Caki2 (cell line): ENCODE measurements at places on chromosomes 4 and X.

GRCh38 chr4:122577808-122578781 lies 42.8 kb downstream of the IL21 start:
- peak; percentile 14 for DNase-seq

GRCh38 chrX:41870719-41871151 lies 52.6 kb downstream of the CASK start:
- DNase-seq, result no peak

DNA sequence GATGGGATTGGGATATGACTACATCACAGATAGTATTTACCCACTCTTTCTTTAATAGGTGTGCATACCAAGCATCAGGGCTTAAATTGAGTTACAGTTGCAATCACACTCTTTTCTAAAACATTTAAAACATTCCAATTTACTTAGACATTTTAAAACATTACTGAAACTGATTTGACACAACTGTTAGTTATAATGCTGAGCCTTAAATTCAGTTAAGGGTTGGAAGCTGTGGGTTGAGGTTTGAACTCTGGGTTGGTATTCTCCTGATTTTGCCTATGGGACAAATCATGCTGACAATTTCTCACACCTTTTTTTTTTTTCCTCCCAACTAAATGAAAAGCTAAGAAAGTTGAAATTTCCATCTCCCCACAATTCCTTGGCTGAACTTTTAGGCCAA lies 16.3 kb downstream of the SLIT2 start:
- DNase-seq, result no peak

DNA sequence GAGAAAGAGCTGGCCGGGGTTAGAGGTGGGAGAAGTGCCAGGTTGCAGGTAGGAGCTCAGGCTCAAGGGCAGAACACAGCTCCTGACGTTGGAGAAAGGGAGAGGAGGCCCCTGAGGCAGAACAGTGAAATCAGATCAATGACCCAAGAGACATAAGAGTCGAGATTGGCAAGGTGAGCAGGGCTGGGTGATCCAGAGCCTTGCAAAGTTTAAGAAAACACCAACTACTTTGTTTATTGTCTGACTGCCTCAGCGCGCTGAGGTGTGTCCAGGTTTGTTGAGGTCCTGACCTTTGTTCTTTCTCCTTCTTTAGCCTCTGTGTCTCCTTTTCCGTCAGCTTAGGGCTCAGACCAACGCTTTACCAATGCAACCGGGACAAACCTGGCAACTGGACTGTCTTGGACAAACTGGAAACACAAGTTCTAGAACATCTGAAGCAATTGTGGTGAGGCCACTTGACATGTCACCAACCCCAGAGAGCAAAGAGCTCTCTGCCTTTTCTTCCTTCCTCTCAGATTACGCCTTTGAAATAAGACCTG lies 28.3 kb downstream of the CHRNA9 start:
- DNase-seq, result peak; percentile 65

DNA sequence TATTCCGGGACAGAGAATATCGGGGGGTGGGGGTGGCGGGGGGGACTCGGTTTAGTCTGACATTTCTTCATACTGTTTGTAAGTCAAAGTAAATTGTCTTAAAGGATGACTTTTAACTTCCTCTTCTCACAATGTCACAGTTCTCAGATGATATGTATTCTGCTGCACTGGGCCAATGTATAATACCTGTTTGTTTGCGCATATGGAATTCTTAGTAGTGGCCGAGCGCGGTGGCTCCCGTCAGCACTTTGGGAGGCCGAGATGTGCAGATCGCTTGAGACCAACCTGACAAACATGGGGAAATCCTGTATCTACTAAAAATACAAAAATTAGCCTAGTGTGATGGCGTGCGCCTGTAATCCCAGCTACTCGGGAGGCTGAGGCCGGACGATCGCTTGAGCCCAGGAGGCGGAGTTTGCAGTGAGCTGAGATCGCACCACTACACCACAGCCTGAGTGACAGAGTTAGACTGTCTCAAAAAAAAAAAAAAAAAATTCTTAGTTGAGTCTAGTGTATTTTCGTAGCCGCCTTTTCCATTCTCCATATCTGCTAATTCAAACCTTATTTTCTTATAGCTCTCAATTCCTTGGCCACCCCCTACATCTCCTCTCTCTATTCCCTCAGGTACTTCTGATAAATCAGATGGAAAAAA lies 851 bp downstream of the POLR2B start:
- DNase-seq, result no peak

DNA sequence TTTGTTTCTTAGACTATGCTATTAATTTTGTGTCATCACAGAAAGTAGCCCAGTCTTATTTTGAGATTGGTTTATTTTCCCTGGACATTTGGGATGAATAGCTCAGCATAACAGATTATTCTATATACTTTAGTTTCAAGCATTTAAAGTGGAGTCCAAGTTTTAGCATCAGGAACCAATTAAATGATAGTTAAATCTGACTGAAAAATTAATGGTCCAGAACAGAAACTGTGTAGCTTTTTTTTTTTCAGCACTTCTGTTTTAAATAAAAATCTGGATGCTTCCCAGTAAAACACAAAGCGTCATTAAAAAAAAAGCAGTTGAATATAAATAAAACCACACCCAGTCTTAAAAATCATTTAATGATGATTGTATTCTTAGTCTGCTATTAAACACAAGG lies 59.4 kb upstream of the PITX2 start:
- DNase-seq, result no peak

DNA sequence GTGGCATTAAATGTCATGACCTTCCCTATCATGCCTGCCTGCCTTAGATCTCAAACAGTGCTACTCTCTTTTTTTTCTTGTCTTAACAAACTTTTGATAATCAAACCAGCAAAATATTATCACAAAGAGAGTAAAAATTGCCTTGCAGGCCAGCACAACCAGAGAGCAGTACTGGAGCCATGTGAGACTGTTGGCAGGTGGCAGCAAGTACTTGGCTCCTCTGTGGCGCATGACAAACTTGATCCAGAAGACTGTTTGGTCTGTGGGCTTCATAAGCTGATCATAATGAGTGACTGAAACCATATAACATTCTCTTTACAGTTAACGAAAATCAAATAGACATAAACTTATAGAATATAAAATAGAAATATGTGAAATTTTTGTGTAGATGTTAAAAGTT lies 33.3 kb upstream of the UGT2A3 start:
- DNase-seq, result no peak

DNA sequence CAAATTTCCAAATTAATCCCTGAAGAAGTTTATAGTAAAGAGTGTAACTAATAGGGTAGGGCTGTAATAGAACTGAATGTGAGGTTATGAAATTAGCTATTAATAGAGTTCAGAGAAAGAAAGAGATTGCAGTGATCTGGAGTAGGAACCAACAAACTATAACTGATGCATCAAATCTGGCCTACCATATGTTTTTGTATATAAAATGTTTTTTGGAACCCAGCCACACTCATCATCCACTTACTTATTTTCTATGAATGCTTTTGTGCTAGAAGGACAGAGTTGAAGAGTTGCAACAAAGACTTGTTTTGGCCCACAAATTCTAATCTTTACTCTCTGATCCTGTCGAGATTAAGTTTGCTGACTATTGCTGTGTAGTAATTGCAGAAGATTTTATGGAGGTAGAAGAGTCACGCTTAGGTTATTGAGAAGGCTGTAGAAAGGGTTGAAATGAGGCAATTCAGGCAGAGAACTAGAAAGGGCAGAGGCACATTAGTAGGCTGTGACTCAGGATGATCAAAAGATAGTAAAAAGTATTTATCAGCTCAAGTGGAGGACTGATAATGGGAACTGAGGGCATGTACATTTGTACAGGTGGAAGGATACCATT lies 298.7 kb upstream of the EMCN start:
- no peak for DNase-seq

DNA sequence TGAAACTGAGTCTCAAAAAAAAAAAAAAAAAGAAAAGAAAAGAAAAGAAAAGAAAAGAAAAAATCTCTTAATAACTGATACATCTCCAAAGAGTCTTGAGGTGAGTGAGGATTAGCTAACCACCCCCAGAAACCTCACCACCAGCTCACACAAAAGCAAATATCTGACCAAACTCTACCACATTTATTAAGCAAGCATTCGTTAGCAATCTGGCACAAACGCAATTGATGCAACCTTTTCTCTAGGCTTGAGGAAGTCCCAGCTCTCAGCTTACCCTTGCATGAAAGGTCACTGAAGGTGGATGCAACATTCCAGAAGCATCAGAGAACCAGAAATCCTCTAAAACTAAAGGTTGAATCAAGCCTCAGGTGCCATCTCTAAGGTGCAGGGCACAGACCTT lies 231.9 kb upstream of the BCOR start:
- DNase-seq, result no peak

- no peak for DNase-seq
Measured at GRCh38 chr4:82500435-82501153, 61.2 kb downstream of the TMEM150C start.

DNA sequence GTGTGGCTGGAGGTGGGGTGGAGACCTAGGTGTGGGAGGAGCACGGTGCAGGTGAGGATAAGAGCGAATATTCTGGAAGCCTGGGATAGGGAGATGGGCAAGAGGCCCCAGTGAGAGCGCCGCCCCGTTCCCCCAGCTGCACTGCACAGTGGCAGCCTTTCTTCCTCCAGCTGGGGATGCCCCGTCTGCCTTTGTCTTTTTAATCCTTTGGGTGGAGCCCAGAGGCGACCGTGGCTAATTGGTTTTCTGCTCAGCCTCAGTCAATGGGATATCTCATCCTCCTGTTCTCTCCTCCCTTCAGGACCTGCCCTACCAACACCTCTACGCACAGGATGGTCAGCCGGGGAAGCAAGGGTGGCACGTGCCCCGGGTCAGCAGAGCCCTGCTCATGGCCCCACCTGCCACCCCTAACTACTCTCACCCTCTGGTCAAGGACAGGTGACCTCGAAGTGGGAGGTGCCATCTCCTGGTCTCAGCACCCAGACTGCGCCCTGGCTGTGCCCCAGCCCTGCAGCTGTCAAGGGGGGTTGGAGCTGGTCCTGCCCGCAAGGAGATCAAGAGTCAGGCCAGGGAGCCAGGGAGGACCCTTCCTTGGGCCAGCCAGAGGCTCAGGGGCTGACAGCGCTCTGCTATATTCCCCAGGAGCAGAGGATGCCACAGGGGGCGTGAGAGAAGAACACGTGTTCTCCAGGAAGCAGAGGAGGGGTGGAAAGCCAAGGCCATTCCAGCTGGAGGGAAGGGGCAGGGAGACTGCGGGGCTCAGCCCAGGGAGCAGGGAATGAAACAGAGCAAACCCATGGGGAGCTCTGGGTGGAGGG lies 64.0 kb downstream of the ADRA2C start:
- DNase-seq, result no peak

DNA sequence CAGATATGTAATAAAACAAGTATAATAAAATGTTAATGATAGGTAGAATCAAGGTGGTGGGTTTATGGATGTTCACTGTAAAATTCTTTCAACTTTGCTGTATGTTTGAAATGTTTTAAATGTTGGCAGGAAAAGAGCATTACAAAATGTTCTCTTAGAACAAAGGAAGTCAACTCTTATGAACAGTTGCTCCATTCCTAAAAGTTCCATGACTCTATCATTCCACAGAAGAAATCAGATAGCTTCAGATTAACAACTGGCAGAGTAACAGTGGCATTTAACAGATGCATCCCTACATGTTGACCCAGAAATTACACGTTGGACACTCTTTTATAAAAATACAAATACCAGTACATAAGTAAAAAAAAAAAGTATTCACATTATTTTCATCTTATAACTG lies 2023.7 kb downstream of the ARAP2 start:
- DNase-seq, result no peak

DNA sequence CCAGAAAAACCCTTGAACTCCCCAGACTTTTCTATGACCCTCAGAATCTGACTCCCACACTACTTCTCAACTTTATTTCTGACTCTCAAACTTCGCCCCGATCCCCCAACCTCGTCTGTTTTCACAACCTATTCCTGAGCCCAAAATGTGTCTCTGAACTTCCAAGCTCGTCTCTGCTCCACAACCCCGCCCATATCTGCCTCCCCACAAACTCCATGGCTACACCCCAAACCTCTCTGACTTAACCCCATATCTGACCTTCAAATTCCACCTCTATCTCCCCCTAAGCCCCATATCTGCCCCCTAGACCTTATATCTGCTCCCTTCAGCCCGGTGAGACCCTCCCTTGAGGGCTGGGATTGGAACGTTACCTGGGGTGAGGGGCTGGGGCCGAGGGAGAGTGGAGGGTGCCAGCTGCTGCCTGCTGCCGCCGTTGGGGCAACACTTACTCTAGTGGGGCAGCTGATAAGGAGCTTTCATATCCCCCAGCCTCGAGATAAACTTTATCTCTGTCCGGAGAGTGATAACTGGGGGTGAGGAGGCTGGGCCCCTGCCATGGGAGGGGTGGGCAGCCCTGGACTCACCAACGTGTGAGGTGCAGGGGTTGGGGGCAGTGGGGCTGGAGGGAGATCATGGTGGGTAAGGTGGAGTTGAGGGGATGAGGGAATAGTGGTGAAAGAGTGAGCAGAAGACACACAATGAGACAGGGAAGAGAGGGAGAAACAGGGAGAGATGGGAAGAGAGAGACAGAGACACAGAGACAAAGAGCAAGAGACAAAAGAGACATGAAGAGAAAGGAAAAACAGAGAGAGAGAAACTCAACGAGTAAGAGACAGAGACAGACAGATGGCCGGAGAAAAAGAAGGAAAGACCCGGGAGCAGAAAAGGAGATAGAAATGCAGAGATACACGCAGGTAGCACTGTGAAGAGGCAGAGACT lies 1.4 kb downstream of the GATA1 start:
- DNase-seq, result no peak

GRCh38 chr4:126778348-126778747 lies 854.4 kb upstream of the INTU start:
- no peak for DNase-seq

- no peak for DNase-seq
Measured at GRCh38 chr4:102553982-102554381, 52.8 kb downstream of the NFKB1 start.

- no peak for DNase-seq
Measured at GRCh38 chr4:161404346-161405110, 759.3 kb downstream of the FSTL5 start.

DNA sequence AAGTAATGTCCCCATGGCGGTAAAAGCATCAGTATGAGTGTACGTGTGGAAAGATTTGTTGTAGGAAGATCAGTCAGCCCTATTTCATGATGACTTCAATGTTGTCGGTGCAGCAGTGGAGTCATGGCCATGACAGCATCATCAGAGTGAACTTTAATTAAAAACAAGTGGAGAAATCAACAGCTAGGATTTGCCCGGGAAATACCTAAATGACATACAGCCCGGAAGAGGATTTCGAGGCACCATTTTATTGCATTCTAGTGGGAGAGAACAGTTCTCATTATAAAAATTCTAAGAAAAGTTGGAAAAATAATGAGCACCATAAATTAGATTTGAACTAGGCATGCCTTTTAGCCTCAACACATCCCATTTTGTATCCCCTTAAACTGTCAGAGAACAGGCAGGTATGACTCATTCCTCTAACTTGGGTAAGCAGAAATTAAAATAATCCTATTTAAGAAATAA lies 170.1 kb downstream of the SHROOM3 start:
- no peak for DNase-seq

DNA sequence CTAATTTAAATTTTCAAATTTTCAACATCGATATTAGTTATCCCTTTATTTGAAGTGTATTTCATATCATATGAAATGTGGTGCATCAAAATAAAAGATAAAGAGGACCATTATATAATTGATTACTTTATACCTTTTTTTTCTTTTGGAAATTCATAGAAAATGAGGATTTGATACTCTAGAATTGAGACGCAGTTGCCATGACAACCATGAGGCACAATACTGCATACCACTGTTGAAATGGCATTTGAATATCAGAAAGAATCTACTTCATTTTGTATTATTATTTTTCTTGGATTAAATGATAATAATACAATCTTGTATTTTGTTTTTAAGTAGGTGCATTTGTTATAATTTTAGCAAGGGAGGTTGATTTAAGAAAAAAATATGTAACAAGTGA lies 323.1 kb downstream of the PCDH18 start:
- no peak for DNase-seq

GRCh38 chrX:9668537-9668936 lies 97.1 kb downstream of the GPR143 start:
- no peak for DNase-seq
